ENCODE measurements at places on chromosomes 12 and 14.

- DNase-seq: no peak
Observed at GRCh38 chr12:71589478-71589881, 74.2 kb downstream of the ZFC3H1 start.

DNA sequence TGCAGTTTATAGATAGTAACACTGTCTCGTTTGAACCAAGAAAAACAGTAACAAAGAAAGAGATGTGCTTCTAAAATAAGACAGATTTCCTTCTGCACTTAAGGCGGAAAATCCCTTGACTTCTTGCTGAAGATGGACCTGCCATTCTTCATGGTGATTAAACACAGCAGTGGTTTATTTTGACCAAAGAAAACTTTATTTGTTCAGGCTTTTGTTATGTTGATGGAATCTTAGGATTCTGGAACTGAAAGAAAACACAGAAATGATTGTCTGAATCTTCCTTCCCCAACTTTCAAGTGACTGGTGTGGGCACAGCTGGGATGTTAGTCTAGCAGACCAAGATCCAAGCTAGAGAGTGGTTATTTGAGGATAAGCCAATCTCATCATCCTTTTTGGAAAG lies 72.2 kb downstream of the DACT1 start:
- DNase-seq: no peak

DNA sequence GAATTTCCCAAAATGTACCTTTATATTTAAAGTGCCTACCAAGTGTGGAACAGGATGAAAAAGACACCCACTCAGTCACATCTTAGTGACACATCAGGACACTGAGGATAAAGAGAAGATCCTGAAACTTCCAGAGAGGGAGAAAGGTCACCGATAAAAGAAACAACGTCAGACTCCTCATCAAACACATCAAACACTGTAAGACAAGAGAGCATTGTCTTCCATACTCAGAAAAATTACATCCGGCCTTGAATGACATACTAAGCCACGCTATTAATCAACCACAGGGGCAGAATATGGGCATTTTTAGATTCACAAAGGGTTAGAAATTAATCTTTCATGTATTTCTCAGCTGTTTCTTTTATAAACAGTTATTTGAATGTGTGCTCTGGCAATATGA lies 490.3 kb downstream of the APAF1 start:
- no peak for DNase-seq

DNA sequence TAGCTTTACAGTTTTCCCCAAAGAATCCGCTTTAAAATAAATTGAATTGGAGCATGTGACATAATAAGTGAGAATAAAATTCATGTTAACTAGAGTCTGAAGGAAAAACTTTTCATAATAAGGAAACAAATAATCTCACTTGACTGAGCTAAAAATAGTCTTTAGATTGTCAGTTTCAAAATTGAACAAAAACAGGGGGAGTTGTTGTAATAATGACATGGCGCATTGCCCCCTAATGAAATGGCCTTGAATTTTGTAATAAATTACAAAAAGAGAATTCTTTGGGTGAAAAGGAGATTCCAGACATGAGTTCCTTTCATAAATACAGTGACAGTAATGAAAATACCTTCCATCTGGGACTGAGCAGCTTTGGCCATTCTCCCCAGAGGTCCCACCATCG lies 178.6 kb downstream of the EFCAB11 start:
- no peak for DNase-seq

DNA sequence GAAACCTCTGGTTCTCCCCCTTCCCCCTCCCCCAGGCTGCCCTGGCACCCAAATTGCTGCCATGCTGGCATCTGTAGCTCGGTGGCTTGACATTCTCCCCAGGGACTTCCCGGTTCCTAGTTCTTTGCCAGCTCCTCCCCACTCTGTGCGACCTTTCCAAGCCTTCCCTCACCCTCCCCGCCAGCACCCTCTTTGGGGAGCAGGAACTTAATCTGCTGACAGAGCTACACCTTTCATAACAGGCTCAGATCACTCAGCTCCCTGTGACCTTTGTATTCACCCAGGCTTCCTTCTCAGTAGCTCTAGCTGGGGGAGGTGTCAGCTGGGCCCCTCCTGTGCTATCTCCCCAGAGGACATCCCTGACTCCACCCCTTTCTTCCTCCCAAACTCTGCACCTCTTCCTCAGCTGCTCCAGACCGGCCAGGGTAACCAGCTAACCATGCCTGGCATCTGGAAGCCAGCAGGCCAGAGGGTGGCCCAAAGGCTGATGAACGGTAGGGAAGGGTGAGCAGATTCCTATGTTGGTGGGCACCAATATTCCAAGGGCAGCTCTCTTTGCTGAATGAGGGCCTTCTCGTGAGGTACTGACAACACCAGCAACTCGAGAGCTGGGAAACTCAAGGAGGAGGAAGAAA lies 1.8 kb upstream of the COX14 start:
- peak; percentile 45 for DNase-seq

- no peak for DNase-seq
Observed at GRCh38 chr12:1670358-1671268, 20.3 kb upstream of the ADIPOR2 start.

GRCh38 chr14:101179691-101180211 lies 276.2 kb upstream of the RTL1 start:
- no peak for DNase-seq

GRCh38 chr12:63224396-63224795 lies 73.4 kb upstream of the AVPR1A start:
- DNase-seq: no peak

DNA sequence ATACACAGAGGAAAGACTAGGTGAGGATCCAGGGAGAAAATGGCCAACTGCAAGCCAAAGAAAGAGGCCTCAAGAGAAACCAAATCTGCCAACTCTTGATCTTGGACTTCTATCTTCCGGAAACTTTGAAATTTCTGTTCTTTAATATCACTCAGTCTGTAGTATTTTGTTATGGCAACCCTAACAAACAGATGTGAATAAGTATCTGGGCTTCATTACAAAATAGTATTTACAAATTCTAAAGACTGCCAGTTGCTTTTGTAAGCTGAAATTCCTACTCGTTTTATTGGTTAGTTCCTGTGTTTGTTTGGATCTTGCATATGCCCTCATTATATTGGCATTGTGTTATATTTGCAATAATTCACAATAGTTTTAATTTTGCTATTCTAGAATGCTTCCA lies 143.2 kb upstream of the USP15 start:
- no peak for DNase-seq

- no peak for DNase-seq
Observed at GRCh38 chr14:75175677-75176141, 703 bp downstream of the TMED10 start.

DNA sequence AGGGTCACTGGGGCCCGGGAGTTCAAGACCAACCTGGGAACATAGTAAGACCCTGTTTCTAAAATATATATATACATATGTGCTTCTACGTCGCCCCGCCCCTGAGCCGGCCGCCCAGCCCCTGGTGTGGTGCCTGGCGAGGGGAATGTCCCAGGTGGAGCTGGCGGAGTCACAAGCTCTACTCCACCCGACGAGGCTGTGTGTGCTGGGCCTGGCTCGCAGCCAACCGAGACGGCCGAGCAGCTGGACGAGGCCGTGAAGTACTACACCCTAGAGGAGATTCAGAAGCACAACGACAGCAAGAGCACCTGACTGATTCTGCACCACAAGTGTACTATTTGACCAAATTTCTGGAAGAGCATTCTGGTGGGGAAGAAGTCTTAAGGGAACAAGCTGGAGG lies 22.1 kb upstream of the ITPK1 start:
- no peak for DNase-seq

DNA sequence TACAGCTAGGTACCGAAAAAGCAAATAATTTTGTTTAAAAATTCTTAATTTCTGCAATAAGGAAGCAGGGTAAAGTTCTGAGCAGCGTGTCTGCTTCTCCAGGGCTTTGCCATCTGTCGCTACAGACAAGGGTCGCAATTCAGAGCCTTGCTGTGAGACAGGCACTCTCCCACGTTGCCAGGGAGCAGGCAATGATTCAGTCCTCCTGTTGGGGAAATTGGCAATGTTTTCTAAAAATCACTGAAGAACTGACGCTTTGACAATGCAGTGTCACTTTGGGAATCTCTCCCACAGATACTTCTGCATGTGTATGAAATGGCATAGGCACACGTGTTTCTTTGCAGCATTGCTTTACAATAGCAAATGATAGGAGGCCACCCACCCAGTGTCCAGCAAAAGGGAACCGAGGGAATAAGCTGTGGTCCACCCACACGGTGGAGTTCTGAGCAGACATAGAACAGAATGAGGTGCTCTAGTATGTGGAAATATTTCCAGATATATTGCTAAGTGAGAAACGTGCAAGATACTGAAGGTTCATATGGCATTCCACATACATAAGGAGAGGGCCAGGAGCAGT lies 16.0 kb upstream of the HIP1R start:
- DNase-seq: no peak

- no peak for DNase-seq
Observed at GRCh38 chr12:49687941-49688340, 19.3 kb downstream of the FMNL3 start.

DNA sequence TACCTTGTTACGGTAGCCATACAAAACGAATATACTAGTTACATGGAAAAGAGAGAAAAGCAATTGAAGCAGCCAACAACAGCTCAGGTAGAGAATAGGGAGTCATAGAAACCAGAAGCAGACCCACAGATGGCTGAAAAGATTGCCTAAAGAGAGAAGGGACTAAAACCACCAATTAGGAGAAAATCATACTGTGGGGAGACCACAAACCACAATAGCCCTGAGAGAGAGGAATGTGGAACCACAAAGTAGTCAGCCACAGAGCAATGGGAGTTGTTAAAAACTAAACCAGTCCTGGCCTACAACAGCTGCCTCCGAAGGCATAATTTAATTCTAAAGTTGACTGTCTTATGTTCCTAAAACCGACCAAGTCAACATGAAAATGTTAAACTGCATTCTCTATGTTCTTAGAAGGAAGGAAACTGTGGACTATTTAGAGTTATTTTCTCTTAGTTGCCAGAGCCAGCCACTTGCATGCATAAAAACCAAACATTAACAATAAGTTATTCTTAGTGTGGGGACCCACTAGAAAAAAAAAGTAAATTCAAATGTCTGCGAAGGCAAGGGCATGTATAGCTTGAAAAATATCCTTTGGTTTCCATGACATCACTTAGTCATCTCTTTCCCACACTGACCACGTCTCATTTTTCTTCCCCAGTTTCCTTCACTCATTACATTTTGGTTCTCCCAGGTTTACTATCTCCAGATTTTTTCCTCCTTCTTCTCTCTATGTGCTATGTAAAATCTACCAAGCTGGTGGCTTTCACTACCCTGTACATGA lies 398.1 kb downstream of the NOVA1 start:
- no peak for DNase-seq

DNA sequence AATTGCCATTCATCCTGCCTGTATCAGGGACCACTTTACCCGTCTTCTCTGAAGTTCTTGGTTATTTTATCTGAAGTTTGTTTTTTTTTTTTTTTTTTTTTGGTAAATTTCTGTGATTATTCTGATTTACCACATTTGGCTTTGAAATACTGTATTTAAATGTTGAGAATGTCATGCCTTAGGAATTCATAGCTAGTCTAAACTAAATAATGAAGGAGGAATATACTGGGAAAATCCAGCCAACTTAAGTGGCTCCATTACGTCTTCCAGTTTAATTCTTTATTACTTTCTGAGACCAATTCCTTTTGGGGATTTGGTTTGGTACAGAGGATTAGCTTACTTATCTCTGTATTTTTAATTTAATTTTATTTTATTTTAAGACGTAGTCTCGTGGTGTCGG lies 60.3 kb upstream of the KCNMB4 start:
- DNase-seq: no peak

- DNase-seq: no peak
Observed at GRCh38 chr12:75560167-75560566, 48.8 kb upstream of the KRR1 start.

DNA sequence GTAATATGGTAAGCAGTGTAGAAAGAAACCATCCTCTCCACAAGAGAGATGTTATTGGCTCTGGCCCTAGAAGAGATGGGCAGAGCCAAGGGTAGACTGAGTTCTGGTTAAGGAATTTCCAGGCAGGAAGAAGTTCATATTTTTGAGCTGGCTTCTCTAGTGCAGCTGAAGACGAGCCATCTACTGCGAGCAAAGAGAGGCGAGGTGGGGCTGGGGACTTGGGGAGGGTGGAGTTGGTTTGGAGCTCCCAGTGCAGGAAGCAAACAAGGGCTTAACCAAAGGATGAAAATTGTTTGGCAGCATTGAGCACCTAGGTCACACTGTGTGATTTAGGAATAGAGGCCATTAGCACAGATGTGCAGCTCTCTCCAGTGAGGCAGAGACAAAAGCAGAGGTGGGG lies 239.6 kb downstream of the ZFP36L1 start:
- no peak for DNase-seq

DNA sequence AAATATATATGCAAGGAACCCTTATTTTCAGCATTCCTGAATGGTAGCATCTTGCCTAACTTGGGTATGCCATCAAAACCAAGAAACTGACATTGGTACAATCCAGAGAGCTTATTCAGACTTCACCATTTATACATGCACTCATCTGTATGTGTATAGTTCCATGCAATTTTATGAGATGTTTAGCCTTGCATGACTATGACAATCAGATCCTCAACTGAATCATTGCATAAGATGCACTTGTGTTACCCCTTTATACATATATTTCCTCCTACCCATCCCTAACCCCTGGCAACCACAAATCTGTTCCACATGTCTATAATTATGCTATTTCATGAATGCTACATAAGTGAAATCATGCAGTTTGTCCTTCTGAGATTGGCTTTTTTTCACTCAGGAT lies 37.0 kb upstream of the PPFIBP1 start:
- no peak for DNase-seq

DNA sequence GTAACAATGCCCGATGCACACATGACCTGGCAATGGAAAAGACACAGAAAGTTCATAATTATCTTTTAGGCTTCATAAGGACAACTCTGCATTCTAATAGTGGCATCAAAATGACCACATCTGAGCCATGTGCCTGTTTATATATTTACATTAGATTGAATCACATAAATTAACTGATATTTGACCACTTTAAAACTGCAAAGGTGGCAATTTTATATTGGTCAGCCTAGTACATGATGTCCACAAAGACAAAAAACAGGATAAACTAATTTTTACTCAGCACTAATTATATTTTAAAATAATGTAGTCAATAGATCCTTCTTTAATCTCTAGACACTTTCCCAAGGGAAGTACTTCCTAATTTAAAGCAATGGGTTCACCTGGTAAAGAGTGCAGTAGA lies 12.0 kb upstream of the OVCH1 start:
- DNase-seq: no peak

All from hematopoietic multipotent progenitor cell treated with erythropoietin and hydrocortisone succinate and interleukin-3 and kit ligand, for 17 days (in vitro differentiated cells).